ENCODE measurements at places on chromosomes 11 and 22.

- DNase-seq, result no peak
Measured at GRCh38 chr11:47889714-47890441, 41.7 kb upstream of the NUP160 start.

GRCh38 chr22:46676881-46677280 is 56.7 kb downstream of the GRAMD4 start:
- DNase-seq, result no peak

- peak; percentile 97 for DNase-seq
Measured at GRCh38 chr22:42680648-42681047, 31.5 kb upstream of the CYB5R3 start.

GRCh38 chr11:90635151-90635550 is 412.3 kb upstream of the CHORDC1 start:
- DNase-seq, result no peak

- no peak for DNase-seq
Measured at GRCh38 chr11:8221046-8221723, 42.5 kb downstream of the LMO1 start.

- DNase-seq, result peak; percentile 81
Measured at GRCh38 chr11:47152953-47153950, 23.4 kb downstream of the ARFGAP2 start.

DNA sequence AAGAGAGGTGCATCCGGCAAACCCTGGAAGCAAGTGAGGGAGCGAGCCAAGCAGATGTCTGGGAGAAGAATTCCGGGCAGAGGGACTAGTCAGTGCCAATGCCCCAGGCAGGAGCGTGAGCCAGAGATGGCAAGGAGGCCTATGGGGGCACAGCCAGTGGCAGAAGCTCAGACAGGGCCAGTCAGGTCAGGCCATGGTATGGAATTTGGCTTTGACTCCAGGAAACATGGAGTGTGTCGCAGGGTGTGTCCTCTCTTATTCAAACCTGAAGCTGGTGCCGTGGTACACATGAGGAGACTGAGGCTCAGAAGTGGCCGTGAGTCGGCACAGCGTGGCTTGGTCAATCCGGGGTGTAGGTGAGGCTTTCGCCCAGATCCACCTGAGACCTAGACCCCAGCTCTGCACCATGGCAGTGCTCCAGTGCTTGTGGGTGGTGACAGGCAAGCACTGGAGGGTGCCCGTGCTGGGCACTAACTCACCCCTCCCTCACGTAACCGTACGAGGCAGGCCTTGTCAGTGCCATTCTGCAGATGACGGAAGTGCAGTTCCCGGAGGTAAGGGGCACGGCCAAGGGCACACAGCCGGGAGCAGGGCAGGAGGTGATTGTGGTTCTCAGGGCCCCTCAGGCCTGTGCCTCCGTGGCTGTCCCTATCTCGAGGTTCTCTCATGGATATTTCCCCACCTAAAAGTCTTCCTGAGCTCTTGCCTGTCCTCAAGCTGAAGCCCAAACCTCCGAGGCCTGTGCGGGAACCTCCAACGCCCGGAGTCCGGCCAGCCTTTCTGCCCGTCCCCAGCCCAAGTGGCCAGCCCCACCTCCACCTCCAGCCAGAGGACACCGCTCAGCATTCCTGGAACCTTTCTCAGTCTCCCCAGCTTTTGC is 10.6 kb upstream of the SPI1 start:
- no peak for DNase-seq

DNA sequence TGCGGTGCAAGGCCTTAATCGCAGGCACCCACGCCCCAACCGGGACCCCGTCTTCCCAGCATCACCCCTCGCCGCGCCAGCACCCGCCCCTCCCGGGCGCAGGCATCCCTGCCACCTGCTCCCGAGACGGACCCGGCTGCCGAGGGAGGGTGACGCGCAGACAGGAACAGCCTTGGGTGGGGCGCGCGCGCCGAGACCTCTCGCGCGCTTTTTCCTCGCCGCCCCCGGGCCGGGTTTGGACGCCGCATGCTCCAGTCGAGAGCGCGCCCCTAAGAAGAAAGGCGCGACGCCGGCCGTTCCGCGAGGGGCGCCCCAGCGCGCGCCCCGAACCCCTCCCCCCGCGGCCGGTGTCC is 504 bp downstream of the CFL1 start:
- no peak for DNase-seq

GRCh38 chr11:6742260-6742659 is 29.5 kb downstream of the OR2AG2 start:
- no peak for DNase-seq

DNA sequence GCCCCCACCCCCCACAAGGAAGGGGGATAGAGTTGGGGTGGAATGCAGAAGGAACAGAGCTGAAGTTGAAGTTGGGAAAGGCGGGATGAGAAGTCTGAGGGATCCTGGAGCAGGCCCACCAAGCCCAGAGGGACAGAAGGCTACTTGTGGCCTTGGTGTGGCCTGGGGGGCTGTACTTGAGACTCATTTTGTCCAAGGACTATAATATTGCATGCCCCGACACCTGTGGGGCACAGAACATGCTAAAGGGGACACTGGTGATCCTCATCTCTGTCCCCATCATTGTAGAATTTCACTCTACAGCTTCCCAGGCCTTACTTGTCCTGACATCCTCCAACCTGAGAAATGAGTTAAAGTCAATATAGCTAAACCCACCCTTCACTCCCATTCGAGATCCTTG is 1.3 kb downstream of the ESAM start:
- DNase-seq, result no peak

- DNase-seq, result no peak
Measured at GRCh38 chr11:64746486-64746885, 2.5 kb upstream of the RASGRP2 start.

DNA sequence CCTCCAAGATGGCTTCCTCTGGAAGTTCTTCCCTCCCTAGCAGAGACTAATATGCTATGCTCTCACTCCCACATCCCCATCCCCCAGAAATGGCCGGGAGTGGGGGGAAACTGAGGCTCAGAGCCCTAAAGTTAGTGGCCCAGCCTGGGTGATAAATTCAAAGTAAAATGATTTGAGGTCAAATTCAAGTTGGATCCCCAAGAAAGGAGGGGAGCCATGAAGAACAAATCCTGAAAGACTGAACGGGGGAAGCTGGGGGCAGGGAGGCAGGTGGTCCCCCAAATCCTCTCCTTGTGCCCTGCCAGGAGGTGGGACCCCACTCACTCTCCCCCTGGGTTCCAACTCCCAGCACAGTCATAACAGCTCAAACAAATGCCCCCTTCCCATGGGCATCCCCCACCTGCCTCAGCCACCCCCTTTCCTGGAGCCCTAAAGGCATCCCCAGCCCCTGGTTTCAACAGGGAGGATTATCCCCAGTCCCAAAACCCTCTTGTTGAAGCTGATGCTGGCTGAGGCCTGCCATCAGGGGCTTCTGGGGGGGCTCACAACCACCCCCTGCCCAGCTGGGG is 1.1 kb downstream of the CBX6 start:
- no peak for DNase-seq

DNA sequence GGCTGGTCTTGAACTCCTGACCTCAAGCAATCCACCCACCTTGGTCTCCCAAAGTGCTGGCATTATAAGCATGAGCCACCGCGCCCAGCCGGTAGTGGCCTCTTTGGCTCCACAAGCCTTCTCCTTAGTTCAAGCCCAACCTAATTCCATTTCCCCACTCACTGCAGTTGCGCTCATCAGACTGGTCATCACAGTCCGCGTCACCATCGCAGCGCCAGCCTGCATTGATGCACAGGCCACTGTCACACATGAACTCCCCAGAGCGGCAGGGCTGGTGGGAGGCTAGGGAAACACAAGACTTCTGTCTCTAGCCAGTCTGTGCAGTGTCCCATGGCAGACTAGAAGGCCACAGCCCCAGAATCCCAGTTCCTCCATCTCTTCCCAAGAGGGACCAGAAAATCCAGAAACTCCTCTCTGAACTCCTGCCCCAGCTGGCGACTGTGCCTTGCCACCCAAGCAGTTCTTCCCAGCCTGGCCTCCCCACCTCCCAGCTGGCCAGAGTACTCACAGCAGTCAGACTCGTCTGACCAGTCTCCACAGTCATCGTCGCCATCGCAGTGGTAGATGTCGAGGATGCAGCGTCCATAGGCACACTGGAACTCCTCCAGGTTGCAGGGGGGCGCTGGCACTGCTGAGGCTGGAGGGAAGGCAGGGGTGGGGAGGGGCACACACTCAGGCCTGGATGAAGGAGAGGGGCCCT is 19.8 kb downstream of the LRP4 start:
- DNase-seq, result no peak

DNA sequence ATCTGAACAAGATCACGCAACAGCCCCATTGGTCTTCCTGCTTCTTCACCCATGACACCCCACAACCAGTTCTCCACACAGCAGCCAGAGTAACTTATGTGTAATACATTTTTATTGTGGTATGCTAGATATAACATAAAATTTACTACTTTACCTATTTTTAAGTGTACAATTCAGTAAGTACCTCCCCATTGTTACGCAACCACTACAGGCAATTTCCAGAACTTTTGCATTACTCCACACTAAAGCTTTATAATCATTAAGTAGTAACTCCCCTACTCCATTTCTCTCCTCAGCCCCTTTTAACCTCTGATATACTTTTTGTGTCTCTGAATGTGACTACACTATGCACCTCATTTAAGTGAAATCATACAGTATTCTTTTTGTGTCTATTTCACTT is 575.4 kb upstream of the CADM1 start:
- DNase-seq, result no peak

GRCh38 chr22:24550902-24551435 is 4.0 kb downstream of the GUCD1 start:
- DNase-seq, result no peak

DNA sequence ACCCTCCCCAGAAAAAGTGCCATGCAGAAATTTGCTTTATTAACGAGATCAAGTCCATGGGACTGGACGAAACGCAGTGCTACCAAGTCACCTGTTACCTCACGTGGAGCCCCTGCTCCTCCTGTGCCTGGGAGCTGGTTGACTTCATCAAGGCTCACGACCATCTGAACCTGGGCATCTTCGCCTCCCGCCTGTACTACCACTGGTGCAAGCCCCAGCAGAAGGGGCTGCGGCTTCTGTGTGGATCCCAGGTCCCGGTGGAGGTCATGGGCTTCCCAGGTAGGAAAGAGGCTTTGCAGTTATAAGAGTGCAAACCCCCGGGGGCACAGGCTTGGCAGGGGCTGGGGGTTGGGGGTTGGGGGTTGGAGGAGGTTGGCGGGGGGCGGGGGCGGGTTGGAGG is 4.2 kb downstream of the APOBEC3H start:
- no peak for DNase-seq

GRCh38 chr11:26676641-26677040 is 45.2 kb downstream of the SLC5A12 start:
- no peak for DNase-seq

GRCh38 chr11:7484131-7484530 is 1.2 kb upstream of the OLFML1 start:
- no peak for DNase-seq

DNA sequence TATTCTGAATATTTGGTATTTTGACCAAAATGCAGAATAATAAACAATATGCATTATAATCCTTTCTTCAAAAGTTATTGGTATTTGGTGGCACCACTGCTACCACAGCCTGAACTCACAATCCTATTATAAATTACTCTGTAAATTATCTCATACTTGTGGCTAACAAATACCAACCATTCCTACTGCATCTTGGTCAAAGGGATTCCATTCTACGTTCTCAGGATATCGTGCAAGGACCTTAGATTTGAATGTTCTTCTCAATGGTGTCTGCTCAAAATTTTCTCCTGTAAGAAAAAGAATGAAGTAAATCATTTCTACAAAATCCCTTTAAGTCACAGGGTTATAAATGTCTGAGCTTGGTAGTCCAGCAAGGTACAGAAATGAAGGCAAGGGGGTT is 58.7 kb downstream of the DENND5A start:
- DNase-seq, result no peak
